ENCODE measurements at places on chromosomes 3 and 15.
A peak's percentile ranks its signal among the peaks of the same experiment; 100 is the strongest.

DNA sequence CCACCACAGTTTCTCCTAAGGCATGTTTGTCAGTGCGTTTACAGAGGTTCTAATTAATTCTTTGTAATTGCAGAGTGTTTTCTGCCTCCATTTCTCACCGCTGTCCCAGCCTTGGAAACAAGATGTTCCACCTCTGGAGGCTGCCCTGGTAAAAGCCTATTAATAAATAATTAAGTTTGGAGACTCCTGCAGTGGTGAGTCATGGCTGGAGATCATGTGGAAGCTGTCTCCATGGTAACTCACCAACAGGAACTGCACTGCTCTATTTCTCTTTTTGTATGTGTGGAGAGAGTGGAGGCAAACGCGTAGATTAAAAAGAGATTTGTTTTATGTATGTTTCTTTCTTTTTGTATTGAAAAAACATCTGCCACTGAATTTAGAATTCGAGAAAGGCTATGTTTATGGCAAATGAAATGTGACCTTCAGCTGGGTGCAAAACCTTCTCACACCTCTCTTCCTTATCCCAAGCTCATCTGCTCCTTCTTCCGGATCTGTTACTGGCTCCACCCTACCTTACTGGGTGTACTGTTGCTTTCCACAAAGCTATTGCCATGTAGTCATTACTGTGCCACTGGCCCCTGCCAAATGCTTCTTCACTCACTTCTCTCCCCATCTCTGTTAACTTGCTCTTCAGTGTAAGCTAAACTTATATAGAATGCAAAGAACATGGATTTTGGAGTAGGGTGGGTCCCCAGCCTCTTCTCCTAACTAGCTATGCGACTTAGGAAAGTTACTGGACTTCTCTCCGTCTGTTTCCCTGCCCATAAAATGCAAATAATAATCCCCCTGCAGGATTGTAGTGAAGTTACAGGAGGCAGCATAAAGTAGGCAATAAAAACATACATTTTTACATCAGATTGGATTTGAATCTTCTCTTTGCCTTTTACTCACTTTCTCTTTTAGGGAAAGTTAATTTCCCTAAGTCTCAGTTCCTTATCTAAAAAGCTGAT is 778.5 kb downstream of the NTRK3 start:
- no peak for DNase-seq

DNA sequence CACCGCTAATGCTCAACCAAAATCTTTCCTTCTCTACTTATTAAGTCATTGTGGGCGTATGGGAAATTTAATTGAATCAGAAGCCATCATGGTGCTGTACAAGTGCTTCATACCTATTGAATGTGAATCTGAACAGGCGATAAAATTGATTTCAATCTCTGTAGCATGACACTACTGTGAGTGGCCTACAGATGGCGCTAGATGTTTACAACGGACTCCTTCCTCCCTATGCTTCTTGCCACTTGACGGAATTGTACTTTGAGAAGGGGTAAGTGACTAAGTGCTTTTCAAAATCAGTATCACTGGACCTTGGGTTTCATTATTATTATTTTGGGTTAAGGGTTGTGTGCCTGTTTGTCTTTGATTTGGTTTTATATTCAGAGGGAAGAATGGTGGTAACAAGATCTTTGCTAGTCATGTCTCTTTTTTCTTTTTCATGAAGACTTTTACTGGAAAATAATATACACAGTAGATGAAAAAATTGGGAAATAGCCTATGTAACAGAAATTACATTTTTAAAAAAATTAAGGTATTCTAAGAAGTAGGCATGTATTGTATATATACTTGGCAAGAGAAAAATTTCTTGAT is 35.4 kb downstream of the ACP3 start:
- DNase-seq, result peak; percentile 15

DNA sequence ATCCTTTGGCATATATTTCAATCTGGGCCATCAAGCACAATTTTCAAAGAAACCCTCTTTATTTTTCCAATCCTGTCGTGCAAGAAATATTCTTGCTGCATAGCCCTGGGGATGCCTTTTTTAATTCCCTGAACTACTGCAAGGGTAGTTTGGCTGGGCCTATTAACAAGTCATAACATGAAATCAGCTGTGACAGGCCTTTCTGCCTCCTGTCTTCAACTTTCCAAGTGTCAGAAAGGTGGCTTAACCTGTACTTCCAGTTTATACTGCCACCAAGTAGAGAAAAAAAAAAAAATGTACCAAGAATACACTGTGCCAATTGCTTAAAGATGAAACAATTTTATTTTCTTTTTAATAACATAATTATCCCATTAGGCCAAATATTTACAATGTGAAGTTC is 32.4 kb upstream of the SPPL2A start:
- DNase-seq, result no peak

DNA sequence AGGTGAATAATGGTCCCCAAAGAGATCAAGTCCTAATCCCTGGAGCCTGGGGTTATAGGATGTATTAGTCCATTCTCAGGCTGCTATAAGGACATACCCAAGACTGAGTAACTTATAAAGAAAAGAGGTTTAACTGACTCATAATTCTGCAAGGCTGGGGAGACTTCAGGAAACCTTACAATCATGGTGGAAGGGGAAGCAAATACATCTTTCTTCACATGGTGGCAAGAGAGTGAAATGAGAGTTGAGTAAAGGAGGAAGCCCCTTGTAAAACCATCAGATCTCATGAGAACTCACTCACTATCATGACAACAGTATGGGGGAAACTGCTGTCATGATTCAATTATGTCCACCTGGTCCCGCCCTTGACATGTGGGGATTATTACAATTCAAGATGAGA is 142.9 kb upstream of the ANKRD28 start:
- DNase-seq, result no peak

GRCh38 chr3:27684302-27684701 is 37.8 kb downstream of the EOMES start:
- DNase-seq, result no peak

DNA sequence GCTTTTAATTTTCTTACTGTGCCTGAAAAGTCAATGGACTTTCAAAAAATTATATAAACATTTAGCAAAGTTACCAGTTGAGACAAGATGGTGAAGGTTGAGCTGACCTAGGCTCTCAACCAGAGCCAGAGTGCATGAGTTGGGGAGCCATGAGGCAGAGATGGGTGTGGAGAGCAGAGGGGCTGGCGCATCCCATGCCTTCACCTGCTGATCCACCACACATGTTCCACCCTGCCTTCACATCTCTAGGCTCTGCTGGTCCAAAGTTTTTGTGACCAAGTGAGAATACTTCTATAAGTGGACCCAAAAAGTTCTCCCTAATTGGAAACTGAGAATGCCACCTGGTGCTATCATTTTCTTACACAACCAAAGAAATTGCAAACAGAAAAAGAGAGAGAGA is 47.3 kb downstream of the CCR3 start:
- no peak for DNase-seq

DNA sequence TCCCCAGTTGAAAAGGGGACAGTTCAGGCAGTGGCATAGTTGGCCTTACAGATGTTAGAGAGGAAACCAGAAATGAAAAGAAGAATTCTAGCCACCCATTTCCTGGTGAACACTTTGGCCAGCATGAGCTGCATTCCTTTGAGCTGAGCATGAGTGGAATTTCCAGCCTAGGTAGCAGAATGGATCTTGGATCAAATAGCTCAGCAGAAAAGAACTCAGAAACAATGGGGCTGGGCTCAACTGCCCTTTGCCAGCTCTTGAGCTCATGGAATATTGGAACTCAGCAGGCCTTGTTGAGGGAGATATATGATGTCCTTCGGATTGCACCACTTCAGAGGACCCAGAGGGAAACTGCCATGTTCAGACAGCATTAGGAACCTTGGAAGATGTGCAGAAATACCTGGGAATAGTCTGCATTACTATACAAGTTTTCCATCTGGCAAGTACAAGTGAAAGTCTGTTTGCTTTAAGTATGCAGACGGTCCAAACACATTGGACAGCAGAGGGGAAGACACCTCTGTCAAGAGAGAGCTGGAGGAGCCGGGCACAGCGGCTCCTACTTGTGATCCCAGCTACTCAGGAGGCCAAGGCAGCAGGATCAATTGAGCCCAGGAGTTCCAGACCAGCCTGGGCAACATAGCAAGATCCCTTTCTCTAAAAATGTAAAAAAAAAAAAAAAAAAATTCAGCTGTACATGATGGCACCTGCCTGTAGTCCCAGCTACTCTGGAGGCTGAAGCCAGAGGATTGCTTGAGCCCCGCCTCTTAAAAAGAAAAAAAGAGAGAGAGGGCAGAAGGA is 3.1 kb upstream of the CDV3 start:
- DNase-seq, result no peak

DNA sequence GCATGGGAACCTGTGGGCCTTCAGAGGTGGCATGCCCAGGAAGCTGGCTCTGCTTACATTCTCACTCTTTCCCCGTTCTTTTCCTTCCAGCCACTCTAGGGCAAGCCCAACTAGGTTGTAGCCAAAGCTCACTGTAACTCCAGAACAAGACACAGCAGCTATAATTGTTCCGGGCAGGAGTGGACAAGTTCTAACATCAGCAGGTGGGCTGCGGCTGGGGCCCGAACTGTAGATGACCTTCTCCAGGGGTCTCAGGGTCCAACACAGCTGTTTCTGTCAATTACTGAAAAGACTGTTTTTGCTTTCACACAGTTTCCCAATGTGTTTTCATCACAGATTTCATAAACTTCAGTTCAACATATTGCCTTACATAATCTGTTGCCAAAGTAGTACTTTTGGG is 11.5 kb downstream of the RASGRP1 start:
- DNase-seq, result no peak

- no peak for DNase-seq
Observed at GRCh38 chr15:36208868-36209582, 370.4 kb upstream of the CDIN1 start.

DNA sequence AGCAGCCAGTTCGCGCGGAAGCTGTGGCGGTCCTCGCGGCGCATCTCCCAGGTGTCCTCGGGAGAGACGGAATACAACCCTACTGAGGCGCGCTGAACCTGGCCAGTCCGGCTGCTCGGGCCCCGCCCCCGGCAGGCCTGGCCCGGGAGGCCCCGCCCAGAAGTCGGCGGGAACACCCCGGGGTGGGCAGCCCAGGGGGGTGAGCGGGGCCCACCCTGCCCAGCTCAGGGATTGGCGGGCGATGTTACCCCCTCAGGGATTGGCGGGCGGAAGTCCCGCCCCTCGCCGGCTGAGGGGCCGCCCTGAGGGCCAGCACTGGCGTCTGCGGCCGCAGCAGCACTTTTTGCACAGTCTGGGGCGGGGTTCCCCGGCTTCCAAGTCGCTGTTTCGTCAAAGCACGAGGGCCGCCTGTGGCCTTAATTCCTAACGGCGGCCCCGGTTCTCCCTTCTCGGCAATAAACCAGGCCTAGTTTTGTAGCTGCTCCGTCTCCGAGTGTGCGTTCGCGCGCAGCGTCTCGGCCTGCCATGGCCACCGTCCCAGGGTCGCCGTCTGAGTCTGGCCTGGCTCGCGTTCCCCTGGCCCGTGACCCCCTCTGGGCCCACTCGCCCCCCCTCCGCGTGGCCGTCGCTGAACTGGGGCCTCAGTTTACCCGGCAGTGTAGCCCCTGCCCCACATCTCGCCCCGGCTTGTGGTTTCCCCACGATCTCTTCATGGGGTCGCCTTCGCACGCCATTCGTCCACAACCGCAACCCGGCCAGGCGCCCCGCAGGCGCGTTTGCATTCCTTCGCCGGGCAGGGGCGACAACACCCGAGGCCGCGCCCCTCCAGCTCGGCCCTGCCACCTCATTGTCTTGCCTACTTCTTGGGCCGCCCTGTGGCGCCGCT is 30.0 kb downstream of the NBEAL2 start:
- DNase-seq, result peak; percentile 65

GRCh38 chr3:11661052-11661656 is 17.4 kb upstream of the VGLL4 start:
- no peak for DNase-seq

- no peak for DNase-seq
Observed at GRCh38 chr3:46549989-46550388, 16.1 kb downstream of the LRRC2 start.

DNA sequence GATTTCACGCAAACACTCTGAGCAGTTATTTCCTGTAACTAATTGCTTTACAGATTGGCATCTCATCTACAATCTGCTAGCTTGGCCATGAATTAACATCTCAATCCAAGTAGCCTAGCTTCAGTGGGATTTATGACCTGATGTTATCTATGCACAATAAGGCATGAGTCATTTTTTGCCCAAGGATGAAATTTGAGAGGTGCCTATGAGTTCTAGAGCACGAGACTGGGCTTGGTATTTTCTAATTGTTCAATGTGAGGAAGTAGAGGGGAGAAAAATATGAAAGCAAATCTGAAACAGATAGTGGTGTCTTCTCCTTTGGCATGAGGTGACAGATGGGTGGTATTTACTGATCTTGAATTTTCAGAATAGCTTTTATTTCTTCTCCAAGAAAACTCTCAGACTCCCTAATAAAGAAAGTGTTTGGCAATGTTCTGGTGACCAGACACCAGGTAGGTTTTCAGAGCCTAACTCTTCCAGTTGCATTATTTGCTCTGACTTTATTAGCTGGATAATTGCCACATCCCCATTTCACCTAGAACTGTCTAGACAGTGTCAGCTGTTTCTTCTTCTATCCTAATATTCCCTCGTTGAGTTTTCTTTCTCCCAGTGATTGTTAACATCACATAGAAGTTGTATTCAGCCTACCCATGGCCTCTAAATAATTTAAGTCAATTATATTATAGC is 301.0 kb upstream of the UMPS start:
- DNase-seq, result no peak

GRCh38 chr3:126888186-126888760 is 94.6 kb upstream of the PLXNA1 start:
- no peak for DNase-seq

DNA sequence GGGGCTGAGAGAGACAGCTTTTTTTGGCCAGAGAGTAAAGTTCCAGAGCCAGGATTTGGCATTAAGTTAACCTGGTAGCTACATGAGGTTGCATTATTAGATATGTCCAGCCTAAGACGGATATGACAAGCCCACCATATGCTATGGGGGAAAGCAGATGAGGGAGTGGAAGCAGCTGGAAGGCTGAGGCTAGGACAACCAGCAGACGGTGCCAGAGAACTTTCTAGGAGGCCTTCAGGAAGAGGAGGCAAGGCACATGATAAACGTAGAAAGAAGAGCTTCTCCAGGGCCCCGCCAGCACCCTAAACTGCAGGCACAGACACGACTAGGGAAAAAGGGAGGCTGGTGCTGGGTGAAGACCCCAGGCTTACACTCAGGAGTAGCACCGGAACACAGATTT is 87.0 kb downstream of the CTNNB1 start:
- DNase-seq, result no peak

GRCh38 chr3:129651435-129652202 is 45.1 kb upstream of the PLXND1 start:
- no peak for DNase-seq

DNA sequence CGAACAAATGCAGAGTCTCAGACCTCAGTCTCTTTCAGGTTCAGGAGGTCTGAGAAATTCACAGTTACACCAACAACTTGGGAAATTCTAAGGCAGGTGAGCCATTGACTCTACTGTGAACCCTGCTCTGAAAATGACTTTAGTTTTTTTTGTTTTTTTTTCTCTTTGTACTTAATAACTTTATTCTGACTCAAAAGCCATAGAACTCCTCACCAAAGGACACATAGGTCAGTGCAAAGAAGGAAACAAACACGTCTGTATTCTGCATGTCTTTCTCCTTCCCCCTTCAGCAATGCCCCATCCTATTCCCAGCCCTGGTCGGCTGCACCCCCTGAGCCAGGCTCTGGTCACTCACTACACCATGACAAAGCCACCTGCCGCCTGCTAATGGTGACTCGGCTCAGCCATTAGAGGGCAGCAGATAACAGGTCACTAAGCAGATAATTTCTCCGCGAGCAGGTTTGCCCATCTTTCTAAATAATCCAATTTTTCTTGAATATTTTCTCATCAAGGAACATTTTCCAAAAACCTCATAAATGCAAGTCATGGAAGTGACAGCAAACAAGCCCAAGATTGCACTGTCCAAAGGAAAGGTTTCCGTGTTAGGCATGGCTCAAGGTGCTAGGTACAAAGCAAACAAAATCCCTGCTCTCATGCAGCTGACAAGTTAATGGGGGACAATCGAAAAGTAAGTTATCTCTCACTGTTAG is 37.7 kb downstream of the TM4SF4 start:
- DNase-seq, result no peak

All from activated naive CD4-positive, alpha-beta T cell (primary cell).